ENCODE measurements at places on chromosomes 11 and 22.

GRCh38 chr11:114773541-114774338 lies 95.4 kb downstream of the NXPE2 start:
- DNase-seq, result no peak

DNA sequence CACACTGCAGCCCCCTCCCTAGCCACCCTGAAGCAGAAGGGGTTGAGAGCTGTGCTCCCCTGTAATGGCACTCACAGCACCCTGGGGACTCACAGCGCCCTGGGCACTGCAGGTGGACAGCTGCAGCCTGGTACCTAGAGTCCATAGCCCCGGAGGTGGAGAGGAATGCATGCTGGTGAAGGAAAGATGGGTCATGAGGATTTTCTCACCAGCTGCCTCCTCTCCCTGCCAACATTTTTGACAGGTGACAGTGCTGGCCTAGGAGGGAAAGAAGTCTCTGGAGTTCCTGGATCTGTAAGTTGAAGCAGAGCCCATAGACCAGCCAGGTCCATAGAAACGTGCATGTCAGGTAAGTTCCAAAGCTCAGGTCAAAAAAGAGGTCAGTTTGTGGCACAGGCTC lies 330.5 kb downstream of the TENM4 start:
- no peak for DNase-seq

DNA sequence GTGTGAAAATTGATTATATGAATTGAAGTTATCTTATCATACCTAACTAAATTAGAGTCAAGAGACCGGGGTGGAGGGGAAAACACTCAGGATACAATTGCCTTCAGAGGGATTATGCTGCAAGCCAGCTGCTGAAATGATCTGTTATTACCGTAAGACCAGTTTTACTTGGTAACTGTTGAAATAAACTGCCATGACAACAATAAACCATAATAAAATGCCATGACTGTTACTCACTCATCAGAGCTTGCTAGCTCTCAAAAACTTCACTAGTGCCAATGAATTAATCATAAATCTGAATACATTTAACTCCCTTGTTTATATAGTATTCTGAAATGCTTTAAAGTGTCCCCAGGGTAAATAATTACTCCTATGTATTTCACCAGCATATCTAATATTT lies 68.2 kb downstream of the CASP12 start:
- no peak for DNase-seq

- no peak for DNase-seq
Measured at GRCh38 chr22:33796494-33796893, 123.8 kb downstream of the LARGE1 start.

GRCh38 chr11:95256321-95256779 lies 25.3 kb upstream of the SESN3 start:
- no peak for DNase-seq

DNA sequence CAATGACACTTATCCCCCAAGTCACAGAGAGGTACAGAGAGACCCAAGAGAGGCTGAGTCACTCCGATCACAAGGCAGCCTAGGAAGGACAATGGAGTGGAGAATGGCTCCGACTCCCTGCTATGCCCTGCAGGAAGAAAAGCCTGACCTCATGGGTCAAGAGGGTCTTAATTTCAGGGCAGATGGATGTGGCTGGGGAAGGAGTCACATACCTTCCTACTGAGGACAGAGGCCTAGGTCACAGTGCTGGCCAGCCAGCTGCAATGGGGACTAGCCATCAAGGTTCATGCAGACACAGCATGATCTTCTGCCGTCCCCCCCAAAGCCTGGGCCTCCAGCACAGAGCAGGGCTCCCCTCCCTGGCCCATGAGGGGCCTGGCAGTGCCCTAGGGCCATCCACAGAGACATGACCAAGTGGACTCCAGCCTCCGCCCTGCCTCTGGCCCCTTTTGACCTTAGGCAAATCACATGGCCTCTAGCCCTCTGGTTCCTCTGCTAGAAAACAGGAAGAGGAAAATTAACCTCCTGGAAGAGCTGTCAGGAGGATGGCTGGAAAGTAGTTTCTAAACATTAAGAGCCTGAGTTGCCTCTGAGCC lies 1.8 kb downstream of the ARRB1 start:
- DNase-seq, result no peak

DNA sequence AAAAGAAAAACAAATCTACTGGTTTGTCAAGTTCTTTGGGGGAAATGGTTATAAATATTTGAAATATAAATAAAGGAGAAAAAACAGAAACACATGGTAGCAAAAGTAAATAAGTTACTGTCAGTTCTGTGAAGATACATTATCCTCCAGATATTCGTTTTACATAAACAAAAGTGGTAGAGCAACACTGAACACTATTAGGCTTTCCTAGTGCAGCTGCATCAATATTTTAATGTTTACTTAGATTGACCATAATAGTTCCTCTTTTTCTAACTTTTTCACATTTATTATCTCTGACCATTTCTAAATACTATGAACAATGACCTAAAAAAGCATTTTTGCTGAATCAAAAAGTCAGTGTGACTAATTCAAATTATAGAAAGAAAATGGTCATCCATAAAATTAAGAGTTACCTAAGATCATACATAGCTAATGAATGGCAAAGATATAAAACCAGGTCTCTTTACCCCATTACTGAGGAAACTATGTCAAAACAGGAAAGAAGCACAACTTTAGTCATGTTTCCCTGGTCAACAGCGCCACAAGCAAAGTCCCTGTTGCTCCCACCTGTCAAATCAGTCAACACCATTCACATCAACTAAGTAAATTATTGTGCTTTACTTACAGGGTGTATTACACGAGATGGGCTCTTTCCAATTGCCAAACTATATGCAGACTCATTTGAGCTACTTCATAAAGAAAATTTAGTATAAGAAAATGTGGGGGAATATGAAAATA lies 38.5 kb downstream of the SBF2 start:
- no peak for DNase-seq

DNA sequence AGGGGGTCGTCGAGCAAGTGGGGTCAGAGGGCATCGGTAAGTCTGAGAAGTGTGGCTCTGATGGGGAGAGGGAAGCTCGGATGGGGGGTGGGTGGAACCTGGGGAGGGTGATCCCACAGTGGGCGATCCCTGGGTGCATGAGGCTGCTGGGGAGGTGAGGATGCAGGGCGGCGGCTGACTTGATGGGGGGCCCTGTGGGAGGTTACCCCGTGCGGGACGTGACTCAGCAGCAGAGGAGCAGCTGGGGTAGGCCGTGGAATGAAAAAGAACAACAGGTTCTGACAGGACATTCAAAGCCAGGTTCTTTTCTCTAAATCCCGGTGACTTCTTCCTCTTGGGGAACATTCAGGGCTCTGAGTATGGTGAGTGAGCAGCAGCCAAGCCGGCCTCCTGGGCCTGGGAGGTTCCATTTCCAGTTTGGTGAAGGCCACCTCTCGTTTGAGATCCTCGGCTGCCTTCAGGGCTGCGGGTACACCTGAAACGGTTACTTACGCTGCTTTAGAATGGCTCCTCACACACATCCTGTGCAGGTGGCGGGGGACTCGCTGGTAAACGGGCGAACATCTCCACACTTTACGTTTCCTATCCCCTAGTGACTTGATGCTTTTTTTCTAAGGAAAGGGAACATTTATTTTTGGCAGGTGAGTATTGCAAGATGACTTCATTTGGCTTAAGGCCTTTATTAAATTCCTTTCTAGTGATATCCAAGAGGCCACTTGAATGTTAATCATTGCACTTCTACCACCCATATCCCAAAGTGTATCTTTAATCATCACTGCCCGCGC lies 278.2 kb downstream of the TBC1D22A start:
- DNase-seq, result no peak

- no peak for DNase-seq
Measured at GRCh38 chr11:36271794-36272407, 17.3 kb downstream of the COMMD9 start.

DNA sequence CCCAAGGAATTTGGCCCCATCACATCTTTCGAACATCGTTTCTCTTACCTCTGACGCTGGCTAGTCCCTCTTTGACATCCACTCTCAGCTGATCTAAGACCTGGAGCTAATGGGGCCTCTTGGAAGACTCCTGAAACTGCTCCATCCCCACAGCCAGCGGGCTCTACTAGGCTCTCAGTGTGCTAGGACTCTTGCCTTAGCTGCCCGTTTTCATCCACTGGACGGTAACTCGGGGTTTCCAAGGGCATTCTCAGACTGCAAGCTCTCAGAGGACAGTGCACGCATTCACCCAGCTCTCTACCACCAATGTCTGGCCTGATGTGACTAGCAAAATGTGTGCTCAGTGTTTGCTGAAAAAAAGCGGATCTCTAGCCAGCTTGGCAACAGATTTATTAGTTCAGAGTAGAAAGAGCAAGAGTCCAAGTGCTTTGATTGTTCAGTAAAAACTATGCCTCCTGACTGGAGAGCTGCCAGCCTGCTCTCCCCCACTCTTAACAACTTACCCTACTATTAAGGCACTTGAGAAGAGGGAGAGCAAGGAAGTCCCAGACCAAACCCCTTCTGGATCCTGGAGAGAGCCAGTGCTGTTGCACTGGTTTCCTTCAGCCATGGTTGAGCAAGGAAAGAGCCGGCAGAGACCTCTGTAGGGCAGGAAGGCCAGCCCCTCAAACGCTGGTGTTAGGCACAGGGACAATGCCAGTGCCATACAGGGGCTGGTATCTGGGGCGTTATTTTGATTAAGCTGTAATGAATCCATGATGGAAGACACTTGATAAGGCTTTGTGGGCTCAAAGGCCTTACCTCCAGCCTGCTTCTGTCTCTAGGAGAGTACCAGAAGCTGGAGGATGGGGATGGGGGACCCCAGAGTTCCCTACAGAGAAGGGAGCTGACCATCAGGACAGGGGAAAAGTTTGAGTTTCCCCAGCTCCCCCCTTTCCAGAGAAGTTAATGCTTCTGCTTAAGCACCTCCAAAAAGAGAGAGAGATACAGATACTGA lies 9.2 kb downstream of the RELA start:
- DNase-seq, result no peak

DNA sequence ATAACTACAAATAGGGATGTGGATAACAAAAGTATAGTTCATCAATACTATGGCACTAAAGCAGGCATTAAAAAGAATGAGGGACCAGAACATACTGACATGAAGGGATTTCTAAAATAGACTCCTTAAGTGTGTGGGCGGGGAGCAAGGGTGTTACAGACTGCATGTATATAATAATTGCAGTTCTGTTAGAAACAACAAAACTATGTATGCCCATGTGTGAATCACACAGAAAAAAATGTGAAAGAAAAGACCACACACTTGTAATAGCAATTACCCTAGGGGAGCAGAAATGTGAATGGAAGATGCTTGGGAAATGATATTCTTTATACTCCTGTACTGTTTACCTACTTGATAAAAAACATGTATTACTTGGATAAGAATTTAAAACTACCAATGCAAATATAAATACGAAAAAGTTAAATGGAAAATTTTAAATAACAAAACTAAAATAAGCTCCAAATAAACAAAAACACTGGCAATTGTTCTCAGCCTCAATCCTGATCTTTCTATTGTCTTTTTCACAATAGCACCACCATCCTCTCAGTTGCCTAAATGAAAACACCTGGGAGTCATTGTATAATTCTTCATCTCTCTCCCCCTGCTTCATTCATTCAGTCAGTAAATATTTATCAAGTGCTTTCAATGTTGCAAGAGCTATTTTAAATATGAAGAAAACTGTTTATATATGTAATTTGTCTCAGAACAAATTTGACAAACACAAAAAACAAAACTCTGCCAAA lies 129.8 kb downstream of the FCHSD2 start:
- no peak for DNase-seq

GRCh38 chr22:42562279-42562678 lies 8.5 kb downstream of the SERHL2 start:
- no peak for DNase-seq

- no peak for DNase-seq
Measured at GRCh38 chr11:79021601-79022000, 419.2 kb downstream of the TENM4 start.

DNA sequence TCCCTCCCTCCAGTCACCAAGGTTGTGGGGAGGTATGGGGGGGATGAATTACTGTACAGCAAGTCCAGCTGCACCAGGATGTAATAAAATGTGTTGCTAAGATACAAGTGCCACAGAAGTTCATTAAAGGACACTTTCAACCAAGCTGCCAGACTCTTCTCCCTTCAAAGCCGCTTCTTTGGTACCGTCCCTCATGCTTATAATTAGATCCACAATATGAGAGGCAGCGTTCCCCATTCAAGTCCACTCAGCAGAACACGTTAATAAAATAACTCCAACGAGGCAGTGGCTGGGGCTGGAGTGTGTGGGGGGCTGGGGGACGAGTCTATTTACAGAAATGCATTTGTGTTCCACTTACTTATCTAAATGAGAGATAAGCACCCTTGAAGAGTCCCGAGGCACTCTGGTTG lies 14.7 kb downstream of the PHF21B start:
- DNase-seq, result no peak

DNA sequence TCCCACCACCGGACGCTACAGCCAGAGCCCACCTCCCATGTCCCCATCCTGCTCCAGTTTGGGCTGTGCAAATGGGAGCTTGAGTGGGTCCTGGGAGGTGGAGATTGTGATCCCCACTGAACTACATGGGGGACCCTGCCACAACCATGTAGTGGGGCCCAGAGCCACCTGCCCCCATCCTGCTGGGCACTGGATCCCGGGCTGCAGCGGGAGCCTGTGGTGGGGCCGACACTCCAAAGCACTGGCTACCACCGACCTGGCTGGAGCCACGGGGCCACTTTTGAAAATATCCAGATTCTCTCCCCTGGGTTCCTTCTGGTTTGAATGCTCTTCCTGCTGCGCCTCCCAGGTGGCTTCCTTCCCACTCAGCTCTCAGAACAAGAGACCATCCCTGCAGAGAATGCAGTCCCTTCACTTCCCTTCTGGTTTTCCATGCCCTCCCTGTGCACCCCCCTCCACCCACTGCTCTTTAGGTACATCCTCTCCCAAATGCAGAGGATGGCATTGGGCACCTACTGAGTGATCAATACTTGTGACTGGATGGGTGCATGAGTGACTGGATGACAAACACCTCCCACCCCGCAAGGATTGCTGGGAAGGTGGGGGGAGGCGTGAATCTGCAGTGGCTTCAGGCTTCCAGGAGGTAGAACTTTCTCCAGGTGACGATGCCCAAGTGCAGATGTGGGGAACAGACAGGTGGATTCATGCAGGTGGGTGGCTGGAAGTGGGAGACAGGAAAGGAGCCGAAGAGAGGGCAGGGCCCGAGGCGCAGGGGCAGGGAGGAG lies 846 bp upstream of the UNC93B1 start:
- no peak for DNase-seq

- DNase-seq, result no peak
Measured at GRCh38 chr11:82869657-82870056, 30.6 kb downstream of the PRCP start.

- DNase-seq, result no peak
Measured at GRCh38 chr22:24392218-24392931, 35.0 kb upstream of the ADORA2A start.

GRCh38 chr11:16194566-16194965 lies 161.8 kb downstream of the SOX6 start:
- no peak for DNase-seq

DNA sequence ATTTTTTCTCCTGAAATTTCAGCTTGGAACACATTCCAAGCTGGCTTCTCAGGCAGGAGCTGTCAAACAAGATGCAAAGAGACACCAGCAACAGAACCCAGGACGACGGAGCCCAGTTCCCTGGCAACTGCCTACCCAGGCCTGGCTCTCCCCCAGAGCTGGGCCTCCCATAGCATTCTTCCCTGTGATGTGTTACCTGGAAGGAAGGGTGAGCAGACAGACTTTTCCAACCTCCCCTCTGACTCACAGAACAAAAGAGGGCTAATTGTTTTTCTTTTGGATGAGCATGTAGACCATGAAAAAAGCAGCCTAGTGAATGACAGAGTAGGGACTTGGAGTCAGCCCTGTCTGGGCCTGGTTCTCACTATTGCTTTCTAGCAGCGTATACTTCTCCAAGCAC lies 55.3 kb upstream of the BMAL1 start:
- no peak for DNase-seq

Data from NCI-H2081 (cell line).